AG04449 (cell line): ENCODE measurements at places on chromosomes 2 and 18.
A peak's percentile ranks its signal among the peaks of the same experiment; 100 is the strongest.

DNA sequence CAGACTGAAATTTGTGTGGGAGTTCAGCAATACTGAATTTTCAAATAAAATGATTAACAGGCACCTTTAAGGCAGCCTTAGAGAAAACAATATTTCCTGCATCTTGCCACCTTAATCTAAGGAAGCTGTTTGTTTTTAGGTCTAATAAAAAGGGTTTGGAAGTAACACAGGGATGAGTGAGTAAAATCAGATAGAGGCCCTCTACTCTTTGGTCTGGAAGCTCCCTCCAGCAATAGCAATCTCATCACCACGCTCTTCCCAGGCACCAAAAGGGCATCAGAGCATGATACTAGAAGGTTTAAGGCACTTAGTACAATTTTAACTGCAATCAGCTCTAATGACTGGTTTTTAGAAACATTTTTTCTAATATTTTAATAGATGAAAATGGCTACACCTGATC, 155.6 kb downstream of the VWC2L start:
- DNase-seq, result no peak

GRCh38 chr2:168180914-168181313, 66.5 kb downstream of the STK39 start:
- DNase-seq, result no peak

DNA sequence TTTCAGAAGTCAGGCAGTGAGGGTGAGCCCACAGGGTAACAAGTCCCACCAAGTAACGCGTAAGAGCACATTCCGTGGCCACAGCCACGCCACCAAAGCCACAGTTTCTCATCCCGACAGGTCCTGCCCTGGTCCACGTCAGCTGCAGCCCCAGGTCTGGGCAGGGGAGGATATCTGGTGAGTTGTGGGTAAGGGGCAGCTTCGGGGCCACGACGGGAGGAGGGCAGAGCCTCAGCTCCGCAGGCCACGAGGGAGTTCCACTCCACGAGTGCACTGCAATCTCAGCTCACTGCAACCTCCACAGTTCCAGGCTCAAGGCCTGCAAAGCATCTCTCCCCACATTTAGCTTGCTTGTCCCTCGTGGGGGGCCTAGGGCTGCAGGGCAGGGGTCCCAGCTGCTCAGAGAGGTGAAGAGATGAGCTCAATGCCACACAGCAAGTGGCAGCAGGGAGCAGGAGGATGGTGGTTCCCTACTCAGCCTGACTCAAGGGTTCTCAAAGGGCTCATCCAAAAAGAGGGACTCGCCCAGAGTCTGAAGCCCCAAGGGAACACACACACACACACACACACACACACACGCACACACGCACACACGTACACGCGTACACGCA, 12.5 kb downstream of the SNORC start:
- DNase-seq, result no peak

GRCh38 chr2:104781151-104781550, 72.8 kb upstream of the POU3F3 start:
- no peak for DNase-seq

- DNase-seq, result no peak
Observed at GRCh38 chr18:63883617-63884016, 3.9 kb upstream of the SERPINB2 start.

DNA sequence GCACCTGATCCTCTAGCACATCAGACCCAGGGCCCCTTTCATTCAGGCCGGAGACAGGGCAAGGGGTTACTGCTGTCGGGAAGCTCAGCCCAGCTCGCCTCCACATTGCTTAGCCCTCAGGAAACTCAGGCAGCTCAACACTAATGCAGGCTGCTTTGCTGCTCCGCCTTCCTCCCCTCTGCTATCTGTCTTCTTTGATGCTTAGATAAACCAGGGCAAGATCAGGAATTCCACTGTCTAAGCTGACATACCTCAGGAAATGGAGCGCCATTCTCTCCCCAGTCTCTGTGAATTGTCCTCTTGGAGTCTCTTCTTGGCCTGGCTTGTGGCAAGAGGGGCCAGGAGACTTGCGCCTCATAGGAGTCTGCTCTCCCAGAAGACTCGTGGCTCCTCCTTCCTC, 25.5 kb upstream of the EXOC6B start:
- no peak for DNase-seq

DNA sequence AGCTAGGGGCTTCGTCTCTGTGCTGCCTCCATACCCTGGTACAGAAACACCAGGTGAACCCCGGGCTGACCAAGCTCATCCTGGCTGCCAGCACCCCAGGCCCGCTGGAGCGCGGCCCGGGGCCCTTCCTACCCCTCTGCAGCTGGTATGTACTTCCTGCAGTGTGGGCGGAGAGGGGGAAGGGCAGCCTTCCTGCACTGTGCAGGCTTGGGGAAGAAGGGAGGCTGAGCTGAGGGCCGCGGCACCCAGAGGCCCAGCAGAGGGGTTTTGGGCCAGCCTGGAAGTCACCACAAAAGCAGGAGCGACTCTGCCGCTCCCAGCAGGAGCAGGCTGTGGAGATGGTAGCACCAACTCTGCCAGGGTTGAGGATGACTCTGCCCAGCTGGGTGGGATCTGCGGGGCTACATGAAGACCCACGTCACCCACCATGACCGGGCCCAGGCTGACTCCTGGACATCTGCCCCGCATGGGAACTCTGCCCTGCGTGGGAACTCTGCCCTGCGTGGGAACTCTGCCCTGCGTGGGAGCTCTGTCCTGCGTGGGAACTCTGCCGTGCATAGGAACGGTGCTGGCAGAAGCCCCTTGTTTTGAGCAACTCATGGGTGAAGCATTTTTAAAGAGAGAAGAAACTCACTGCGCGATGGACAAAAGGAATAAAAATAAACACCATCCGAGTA, 273.3 kb downstream of the NDUFA10 start:
- DNase-seq, result no peak

DNA sequence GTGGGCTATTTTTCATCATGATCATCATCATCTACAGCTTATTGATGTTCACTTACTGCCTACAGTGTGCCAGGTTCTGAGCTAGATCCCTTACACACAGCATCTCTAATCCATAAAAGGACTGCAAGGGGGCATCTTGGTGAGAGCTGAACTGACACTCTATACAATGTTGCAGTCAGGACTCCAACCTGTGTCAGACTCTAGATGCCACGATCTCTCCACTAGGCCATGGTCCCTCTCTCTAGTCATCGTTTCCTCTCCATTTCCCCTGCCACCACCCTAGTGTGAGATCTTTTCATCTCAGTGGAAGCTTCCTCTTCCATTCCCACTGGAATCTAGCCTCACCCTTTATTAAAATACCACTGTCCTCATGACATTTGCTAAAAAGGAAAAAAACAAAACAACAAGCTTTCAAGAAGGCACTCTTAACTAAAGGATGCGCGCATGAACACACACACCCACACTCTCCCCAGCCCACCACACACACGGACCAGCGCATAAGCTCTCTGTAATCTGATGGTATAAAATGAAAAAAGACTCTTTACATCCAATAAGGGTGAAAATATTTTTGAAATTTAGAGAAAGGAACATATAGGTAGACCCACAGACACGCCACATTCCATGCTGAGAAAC, 93.4 kb upstream of the THOC1 start:
- DNase-seq, result no peak

- no peak for DNase-seq
Observed at GRCh38 chr2:168600949-168601348, 144.9 kb downstream of the CERS6 start.

GRCh38 chr2:61670591-61671501, 132.7 kb upstream of the XPO1 start:
- no peak for DNase-seq

DNA sequence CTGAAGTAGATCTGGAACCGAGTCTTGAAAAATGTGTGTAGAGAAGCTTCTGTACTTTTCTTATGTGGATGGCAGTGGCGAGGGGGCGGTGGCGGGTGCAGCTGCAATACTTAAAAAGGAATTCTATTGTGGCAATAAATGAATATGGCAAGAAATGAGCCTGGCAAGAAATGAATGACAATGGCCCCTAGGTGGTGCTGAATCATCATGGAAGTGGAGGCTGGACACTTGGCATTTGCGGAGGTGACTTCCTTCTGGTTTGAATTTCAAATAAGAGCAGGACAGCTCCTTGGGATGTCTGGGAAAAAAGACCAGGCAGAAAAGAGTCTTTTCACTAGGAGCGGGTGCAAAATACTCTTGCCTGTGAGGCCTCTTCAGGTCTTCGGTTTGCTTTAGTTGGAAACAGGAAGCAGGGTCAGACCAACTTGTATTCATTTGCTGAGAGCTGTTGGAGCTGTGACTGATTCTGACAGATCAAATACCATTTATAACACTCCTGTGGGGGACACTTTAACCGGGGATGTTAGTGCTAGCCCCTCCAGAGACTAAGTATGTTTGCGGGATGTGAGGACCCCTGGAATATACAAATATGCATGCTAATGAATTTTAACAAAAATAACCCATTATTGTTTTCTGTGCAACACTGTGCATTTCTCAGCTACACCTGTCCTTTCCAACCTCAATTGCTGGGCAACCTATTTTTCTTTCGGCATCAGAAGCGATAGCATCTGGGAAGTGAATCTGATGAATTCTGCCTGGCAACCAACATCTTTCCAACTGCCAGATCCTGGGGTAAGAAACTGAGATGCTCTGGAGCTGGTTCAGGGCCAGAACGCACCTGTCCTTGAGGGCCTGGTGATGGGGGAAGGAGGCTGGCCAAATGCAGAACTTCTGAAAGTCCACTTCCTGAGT, 35.4 kb downstream of the FASTKD2 start:
- DNase-seq, result peak; percentile 38

GRCh38 chr18:62331581-62332356, 6.7 kb downstream of the TNFRSF11A start:
- no peak for DNase-seq

- DNase-seq, result no peak
Observed at GRCh38 chr2:45843136-45843535, 191.7 kb downstream of the PRKCE start.

GRCh38 chr18:69588301-69588700, 187.6 kb downstream of the DOK6 start:
- no peak for DNase-seq

GRCh38 chr2:62774555-62775366, 69.2 kb downstream of the EHBP1 start:
- no peak for DNase-seq

DNA sequence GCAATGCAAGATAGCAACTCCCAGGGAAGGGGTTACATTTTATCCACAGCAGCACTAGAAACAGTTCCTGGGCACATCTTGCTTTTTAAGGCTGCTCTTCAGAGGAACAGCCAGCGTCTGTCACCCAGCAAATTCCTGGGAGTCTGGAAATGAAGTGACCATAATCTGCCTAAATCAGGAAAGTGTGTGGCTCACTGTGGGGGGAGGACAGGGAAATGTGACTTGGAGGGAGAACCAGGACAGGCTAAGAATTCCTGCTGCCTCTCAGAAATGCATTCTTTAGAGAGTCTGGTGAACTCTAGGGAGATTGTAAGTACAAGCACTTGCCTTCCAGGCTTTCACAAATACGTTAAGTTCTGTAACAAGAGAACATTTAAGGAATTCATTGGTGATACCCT, 364.3 kb upstream of the SPHKAP start:
- DNase-seq, result no peak

DNA sequence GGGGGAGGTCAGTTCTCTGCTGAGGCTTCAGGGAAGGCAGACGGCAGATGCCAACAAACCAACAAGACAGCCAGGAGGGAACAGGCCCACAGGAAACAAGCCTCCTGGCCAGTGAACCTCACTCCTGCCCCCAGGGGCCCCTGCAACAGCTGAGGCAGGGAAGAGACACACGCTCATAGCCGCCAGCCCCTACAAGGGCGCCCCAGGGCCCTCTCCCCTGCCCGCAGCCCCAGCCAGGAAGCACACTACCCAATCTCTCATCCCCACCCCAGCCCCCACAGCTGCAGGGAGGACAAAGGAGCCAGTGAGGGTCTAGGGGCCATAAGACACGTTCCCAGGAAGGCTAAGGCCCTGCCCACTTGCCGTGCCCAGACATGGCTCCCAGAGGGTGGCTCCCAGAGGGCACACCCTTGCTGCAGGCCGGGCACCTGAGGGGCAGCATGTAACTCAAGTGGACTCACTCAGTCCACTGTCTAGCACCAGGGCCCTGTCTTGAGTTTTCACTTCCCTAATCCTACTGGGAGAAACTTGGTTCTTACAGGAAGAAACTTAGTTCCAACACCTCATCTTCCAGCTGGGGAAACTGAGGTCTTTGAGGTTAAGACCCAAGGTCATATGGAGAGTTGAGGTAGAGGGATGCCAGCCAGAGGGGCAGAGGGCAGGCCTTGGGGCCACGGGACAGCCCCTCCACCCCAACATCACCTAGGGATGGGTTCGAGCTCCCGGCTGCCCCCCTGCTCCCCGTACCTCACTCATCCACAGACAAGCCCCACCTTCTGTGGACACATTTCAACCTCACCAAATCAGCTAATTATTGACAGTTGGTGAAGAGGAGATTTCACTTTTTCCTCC, 37.3 kb downstream of the EMX1 start:
- no peak for DNase-seq

- no peak for DNase-seq
Observed at GRCh38 chr18:35331367-35332087, 12.7 kb downstream of the ZNF24 start.

GRCh38 chr2:217065012-217065290, 205.1 kb upstream of the TNP1 start:
- no peak for DNase-seq

- DNase-seq, result no peak
Observed at GRCh38 chr2:213246497-213247281, 37.6 kb upstream of the SPAG16 start.

DNA sequence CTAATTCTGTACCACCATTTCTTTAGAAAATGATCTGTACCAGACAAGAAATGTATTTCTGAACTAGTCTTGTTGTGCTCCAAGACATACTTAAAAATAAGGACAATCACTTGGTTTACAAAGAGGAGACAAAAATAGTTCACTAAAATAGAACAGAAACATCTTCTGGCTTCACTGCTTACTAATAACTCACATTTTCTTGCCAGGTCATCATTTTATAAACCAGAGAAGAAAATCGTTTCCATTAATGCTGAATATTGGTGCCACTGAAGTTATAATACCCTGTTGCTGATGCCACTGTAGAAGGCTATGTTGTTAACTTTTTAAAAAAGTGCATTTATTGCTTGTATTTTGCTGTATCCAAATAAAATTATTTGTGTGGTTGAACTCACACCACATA, 94.8 kb upstream of the ZNF236 start:
- no peak for DNase-seq

GRCh38 chr18:24802456-24802855, 342.0 kb downstream of the HRH4 start:
- DNase-seq, result no peak

DNA sequence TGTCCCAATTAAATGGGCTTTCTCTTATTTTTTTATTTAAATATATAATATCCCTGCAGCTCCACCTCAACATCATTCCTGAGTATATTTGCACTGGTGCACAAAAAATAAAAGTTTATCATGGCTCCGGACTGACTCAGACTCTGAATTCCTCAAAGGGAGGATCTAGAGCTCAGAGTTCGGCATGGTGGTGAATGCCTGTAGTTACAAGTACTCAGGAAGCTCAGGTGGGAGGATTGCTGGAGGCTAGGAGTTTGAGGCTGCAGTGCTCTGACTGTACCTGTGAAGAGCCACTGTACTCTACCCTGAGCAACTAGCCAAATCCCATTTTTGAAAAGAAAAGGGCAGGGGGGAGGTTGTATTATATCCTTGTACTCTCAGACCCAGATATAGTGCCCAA, 52.8 kb upstream of the NRXN1 start:
- DNase-seq, result no peak

GRCh38 chr2:84643991-84644390, 127.7 kb downstream of the DNAH6 start:
- DNase-seq, result no peak

- no peak for DNase-seq
Observed at GRCh38 chr2:112153179-112153490, 14.9 kb downstream of the FBLN7 start.

- no peak for DNase-seq
Observed at GRCh38 chr2:102801098-102801718, 39.4 kb downstream of the TMEM182 start.
